ENCODE measurements at places on chromosomes 2 and 18.

DNA sequence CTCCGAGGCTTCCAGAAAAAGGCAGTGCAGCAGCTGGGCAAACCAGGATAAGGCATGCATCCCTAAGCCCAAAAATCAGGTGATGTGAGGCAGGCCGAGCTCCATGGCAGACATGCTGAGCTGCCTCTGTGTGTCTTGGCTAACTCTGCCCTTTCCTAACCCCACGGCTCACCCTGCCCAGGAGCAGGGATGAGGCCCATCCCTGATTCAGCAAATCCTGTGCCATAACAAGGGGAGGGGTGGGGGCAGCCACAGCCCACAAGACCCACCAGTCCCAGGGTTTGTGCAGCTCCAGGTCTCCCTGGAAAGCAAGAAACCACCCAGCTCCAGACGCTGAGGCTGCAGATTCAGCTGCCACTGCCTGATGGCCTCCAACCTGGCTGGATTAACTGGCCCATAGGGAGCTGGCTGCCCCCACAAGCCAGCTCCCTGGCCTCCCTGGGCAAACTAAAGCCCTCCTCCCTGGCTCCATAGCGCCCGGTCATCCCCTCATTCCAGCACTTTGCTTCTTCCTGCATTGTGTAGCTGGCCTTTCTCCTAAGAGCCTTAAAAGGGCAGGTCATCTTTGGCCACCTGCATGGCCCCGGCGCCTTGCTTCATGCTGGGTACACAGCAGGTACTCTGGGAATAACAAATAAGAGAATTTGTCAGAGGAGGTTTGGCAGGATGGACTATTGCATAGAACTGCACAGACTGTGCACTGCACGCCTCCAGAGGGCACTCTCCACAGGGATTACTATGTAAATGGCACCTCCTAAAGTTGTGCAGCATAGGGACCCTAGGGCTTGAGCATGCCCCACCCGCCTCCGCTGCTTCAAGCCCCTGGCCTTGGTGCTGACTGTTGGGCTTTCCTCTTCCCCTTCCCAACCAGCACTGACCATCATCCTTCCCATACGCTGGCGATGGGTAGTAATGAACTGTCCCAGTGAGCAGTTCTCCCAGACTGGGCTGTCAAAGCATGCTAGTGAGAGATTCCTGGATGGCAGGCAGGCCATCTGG is 10.7 kb downstream of the STEAP3 start:
- DNase-seq, result peak; percentile 16

- DNase-seq, result no peak
Observed at GRCh38 chr2:163664610-163665009, 71.2 kb downstream of the FIGN start.

GRCh38 chr18:26648509-26649192 is 100.3 kb upstream of the KCTD1 start:
- no peak for DNase-seq

GRCh38 chr2:190215620-190216019 is 104.0 kb downstream of the HIBCH start:
- DNase-seq, result no peak

DNA sequence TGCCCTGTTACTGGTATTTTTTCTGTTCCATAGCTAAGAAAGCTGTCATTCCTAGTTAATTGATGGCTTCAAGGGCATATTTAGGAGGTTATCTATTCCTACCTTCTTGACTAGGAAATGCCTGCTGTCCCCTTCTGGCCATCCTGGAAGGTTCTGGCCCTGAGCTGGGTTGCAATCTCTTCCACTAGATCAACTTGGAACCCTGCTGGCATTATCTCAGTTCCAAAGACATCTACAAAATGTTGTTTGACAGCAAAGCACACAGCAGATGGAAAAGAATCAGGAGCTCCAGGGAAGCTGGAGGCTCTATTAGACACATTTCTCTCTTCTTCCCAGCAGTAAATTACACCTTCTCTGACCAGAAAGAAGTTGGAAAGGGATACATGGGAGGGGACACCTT is 192.1 kb downstream of the ARHGAP28 start:
- DNase-seq, result no peak

DNA sequence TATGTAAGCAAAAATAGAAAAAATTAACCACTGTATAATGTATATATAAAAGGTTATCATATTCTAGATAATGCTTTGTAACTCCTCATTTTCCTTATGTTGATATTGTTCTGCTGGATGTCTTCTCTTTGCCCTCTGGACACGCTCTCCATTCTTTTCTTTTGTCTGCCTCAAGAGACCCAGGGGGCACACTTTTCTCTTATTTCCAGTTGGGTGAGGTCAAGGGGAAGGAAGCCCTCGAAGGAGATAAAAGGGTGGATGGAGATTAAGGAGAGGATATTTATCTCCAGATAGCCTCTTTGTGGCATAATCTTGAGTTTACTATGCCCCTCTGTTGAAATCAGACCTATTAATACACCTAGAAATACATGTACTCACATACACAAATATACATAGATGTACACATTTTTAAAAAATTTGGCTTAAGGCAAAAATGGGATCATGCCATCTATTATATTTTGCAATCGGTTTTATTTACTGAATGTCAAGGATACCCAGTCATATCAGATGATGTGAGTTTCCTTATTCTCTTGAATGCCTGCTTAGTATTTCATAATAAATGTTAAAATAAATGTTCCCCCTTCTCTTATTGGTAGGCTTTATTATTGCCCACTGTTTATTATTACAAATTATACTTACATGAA is 65.3 kb downstream of the LCLAT1 start:
- DNase-seq, result no peak

- no peak for DNase-seq
Observed at GRCh38 chr2:199743415-199744120, 107.4 kb downstream of the FTCDNL1 start.

- DNase-seq, result peak; percentile 38
Observed at GRCh38 chr2:161141033-161141432, 19.2 kb upstream of the TANK start.

GRCh38 chr2:64405581-64406406 is 48.2 kb upstream of the LGALSL start:
- no peak for DNase-seq

- no peak for DNase-seq
Observed at GRCh38 chr2:208265371-208265800, 669 bp upstream of the PIKFYVE start.

DNA sequence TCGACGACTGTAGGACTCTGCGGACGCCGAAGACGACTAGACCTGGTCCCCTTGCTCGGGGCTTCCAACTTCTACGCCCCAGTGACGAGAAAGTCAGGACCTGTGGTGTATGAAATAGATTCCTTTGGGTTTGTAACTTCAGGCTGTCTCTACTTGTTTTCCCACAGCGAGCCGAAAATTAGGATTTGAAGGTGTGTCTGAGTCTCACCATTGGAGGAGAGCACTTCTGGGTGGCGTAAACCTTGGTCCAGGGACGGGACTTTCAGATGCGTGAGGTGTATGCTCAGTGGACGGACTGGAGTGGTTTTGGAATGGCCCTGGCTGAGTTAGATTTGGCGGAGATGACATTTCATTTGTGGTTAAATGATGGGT is 1.3 kb downstream of the BIRC6 start:
- peak; percentile 18 for DNase-seq

GRCh38 chr18:59787998-59788790 is 91.0 kb upstream of the CCBE1 start:
- no peak for DNase-seq

GRCh38 chr18:78974115-78974761 is 5.4 kb upstream of the SALL3 start:
- DNase-seq, result no peak

DNA sequence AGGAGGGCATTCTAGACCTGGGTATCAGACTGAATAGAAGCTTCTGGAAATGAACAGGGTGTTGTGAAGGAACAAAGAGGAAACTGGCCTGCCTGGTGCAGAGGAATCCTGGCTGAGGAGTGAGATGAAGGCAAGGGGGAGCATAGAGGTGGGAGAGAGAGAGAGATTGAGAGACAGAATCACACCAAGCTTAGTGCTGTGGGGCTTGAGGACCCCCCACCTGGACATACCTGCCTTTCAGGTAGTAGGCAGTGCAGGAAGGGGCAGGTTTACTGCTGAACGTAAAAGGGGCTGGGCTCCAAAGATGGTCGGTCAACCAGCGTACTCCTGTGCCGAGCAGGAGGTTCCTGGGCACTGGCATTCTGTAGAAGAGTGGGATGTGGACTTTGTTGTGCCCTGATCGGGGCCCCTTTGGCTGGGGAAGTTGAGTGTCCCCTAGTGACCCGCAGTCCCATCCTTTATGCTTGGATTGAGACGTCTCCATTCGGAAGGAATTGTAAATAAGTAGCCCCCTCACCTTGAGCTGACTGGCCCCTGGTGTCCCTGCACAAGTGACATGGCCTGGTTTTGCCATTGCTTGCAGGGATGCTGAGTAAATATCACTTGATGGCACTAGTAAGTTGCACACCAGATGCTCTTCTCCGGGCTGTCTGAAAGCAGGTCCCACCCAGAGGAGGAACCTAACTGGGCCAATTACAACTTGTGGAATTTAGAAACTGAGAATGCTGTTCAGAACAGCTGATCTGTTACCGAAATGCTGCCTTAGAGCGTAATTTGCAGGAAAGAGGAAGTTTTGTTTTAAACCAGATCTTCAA is 1.4 kb downstream of the UBE2F start:
- DNase-seq, result peak; percentile 94

GRCh38 chr18:36015629-36016028 is 43.1 kb downstream of the RMP24 start:
- no peak for DNase-seq

GRCh38 chr2:234518986-234519642 is 22.2 kb upstream of the ARL4C start:
- DNase-seq, result no peak

GRCh38 chr2:218807626-218808025 is 24.0 kb downstream of the PRKAG3 start:
- no peak for DNase-seq

GRCh38 chr2:234804704-234805103 is 147.1 kb upstream of the SH3BP4 start:
- DNase-seq, result no peak

- DNase-seq, result no peak
Observed at GRCh38 chr2:145569108-145569507, 1049.2 kb upstream of the ZEB2 start.

- DNase-seq, result no peak
Observed at GRCh38 chr2:146964494-146964893, 880.3 kb upstream of the ACVR2A start.

- DNase-seq, result no peak
Observed at GRCh38 chr2:242056785-242057184, 187.3 kb downstream of the RTP5 start.

DNA sequence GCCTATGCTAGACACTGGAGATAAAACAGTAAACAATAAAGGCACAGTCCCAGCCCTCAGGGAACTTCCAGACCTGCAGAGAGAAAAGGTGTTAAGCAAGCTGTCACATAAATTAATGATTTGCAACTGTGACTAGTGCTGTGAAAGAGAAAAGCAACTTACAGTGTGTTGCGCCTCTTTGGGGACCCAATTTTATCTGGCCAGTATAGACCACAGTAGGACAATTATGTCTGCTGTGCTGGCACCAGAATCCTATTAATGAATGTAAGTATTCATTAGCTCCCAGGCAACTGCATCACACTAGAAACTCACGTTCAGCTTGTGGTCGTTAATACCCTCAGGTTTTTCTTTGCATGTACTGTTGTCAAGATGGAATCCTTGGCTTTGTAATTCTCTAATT is 55.3 kb upstream of the CHST9 start:
- no peak for DNase-seq

GRCh38 chr2:158575051-158575635 is 118.4 kb downstream of the PKP4 start:
- DNase-seq, result no peak

DNA sequence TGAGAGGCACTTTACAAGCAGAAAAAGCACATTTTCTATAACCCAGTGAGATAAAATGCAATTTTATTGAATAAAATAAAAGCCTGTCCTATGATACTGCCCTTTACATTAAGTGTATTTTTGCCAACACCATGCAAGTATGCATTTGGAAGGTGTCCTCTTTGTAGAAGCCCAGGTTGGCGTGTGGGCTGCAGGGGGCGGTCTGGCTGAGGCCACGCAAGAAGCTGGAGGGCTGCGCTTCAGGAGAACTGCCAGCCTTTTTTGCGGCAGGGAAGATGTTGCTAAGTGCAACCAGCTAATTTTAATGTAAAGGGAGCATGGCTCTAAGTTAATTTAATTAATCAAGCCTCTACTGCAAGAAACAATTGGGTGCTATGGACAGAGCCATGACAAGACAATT is 562.8 kb upstream of the SALL3 start:
- DNase-seq, result no peak

GRCh38 chr18:45412577-45412976 is 202.7 kb upstream of the SLC14A2 start:
- no peak for DNase-seq

DNA sequence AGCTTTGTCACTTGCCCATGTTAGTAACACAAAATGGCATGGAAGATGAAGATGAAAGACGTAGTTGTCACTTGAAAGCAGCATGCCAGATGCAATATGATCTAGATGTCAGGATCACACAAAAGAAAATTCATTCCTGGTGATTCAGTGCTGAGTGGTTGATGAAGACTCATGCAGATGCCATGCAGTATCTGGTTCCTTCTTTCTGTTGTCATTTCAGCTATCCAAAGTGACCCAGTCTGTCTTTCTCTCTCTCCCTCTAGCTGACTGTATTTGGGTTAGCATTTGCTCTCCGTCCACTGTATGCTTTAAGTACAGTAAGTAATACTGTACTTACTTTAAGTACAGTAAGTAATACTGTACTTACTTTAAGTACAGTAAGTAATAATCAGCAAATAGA is 50.4 kb downstream of the TTN start:
- no peak for DNase-seq

DNA sequence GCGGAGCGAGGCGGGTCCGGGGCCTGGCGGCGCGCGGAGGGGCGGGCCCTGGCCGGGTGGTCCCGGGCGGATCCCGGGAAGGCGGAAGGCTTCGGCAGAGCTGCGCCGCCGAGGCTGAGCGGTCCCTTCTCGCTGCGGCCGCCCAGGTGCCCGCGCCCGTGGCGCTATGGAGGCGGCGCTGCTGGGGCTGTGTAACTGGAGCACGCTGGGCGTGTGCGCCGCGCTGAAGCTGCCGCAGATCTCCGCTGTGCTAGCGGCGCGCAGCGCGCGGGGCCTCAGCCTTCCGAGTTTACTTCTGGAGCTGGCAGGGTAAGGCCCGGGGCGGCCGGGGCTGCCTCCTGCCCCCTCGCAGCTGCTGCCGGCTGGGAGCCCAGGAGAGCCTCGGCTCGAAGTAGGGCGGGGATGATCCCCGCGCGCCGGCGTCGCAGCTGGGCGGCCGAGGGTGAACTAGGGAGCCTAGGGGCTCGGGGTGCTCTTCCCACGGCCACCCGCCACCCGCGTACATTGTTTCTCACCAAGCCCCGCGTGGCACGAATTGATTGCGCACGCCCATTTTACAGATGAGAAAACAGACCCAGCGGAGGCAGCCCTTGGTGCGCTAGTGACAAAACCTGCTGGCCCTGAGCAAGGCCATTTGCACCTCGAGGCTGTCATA is at the start of gene SLC66A3:
SLC66A3 (plus strand) TSS at position 87 of the 655 bp plus-strand sequence; CDS start at position 167, 80 bp downstream.
- peak; percentile 75 for DNase-seq

GRCh38 chr2:127620866-127621265 is 25.1 kb upstream of the GPR17 start:
- no peak for DNase-seq

GRCh38 chr2:109110170-109110569 is 18.8 kb upstream of the SH3RF3 start:
- DNase-seq, result no peak

- DNase-seq, result no peak
Observed at GRCh38 chr2:165450156-165450555, 19.3 kb upstream of the CSRNP3 start.

- no peak for DNase-seq
Observed at GRCh38 chr2:145541028-145541427, 1021.1 kb upstream of the ZEB2 start.

GRCh38 chr2:42823744-42824453 is 31.5 kb upstream of the HAAO start:
- no peak for DNase-seq

- no peak for DNase-seq
Observed at GRCh38 chr2:96386470-96386869, 50.9 kb downstream of the NCAPH start.
